ENCODE measurements at places on chromosomes 7 and 10.

GRCh38 chr10:34137201-34137600 lies 677.9 kb downstream of the PARD3 start:
- no peak for DNase-seq

- DNase-seq: no peak
Observed at GRCh38 chr10:98019784-98020183, 10.6 kb downstream of the CRTAC1 start.

DNA sequence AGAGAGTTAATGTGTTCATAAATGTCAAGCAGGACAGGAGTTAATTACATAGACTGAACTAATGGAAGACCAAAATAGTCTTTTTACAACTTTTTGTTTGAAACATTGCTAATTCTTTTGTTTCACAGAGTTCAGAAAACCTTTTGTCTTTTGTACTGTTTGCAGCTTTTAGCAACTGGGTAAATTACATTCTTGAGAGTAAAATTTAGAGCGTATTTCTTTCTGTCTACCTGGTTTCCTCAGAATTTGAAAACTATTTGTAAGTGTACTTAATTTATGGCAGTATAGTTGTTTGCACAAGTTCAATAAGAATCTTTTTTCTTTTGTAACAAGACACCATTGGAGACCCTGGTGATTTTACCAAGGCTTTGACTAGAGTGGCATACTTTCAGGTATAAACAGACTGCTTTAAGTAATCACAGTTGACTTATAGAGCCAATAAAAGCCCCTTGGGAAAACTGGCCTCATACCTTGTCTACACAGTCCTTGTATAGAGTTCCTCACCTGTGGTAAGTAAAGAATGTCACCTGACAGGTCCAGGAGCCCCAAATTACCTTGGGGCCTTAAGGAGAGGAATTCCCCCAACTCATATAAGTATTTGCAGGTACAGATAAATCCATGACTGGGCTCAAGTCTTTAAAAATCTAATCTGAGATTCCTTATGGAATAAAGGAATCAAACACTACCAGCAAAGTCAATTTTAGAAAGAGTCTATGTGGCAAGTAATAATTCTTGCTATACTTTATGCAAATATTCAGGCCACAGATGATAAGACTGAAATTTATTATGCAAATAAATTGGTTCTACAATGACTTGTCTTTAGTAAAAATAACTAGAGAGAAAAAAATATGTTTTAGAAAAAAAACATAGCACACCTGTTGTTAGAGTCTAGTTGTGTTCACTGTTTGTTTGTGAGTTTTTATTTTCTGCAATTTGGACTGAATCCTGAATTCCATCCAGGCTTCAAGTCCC lies 23.6 kb upstream of the CREB3L2 start:
- DNase-seq: no peak

DNA sequence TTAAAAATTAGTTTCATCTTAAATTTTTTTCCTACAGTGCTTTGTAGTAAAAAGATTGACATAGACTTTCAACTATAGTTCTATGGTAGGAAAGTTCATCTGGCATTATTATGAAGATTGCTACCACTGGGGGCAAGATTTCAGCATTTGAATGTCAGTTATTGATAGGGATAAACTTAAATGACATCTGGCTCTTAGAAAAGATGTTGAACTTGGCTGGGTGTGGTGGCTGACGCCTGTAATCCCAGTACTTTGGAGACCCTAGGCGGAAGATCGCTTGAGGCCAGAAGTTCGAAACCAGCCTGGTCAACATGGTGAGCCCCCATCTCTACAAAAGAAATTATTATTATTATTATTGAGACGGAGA lies 1.4 kb upstream of the TRA2A start:
- no peak for DNase-seq

GRCh38 chr10:21297603-21298383 lies 227.7 kb downstream of the SKIDA1 start:
- no peak for DNase-seq

DNA sequence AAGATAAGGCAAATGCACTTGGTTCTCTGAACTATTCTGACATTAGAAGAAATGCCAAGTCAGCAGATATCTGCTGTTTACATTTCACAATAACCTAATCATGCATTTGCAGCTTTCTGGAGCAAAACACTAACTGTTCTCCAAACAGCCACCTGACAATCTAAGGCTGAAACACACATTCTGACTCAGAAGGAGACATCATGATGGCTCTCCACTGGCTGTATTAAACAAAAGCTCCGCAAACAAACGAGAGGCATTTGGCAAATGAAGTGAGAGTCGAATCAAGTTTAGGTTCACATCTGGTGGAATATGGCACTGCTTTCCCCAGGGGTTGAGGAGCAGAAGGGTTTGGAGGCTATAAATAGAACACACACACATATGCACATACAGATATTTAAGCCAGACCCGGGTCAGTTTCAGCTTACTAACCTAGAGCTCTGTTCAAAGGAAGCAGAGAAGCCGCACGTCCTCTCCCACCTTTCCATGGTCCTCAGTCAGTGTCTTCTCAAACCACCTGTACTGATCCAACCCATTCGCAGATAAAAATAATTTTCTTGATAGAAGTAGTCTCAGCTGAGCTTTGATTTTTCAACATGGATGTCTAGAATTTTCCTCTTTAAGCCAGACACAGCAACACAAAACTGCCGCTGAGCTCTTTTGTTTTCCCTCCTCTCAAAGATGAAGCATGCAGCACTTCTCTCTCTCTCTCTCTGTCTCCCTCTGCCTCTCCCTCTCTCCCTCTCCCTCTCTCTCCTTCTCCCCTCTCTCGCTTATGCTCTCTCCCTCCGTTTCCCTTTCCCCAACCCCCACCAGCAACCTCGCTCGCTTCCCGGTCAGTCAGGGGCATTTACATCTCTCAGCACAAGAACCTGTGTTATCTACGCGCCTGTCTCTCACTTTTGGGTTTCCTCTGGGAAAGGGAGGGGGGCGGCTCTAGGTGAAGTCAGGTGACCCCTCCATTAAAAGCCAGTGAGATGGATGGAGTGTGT lies 682.8 kb downstream of the MAGI2 start:
- DNase-seq: no peak

GRCh38 chr10:43135656-43136055 lies 2.6 kb upstream of the CSGALNACT2 start:
- no peak for DNase-seq

DNA sequence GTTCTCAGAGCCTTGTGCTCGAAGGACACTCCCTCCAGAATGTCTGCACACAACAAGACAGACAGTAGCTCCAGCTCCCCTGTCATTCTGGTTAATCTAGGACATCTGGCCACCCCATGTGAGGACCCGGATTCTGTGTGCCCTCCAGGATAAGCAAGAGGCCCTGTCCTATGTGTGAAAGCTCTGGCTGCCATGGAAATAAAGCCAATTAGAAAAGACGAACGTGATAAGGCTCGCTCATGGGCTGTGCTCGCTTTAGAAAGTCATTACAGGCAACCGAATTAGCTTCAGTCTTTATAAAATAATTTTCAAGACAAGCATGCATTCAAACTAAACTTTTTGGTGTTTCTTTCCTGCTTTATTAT lies 263.4 kb downstream of the INHBA start:
- DNase-seq: no peak

Measured in NCI-H460 (cell line).